Urinary bladder (tissue), 4 donors: ENCODE measurements at places on chromosomes 1 and 21.
A peak's percentile ranks its signal among the peaks of the same experiment; 100 is the strongest.

DNA sequence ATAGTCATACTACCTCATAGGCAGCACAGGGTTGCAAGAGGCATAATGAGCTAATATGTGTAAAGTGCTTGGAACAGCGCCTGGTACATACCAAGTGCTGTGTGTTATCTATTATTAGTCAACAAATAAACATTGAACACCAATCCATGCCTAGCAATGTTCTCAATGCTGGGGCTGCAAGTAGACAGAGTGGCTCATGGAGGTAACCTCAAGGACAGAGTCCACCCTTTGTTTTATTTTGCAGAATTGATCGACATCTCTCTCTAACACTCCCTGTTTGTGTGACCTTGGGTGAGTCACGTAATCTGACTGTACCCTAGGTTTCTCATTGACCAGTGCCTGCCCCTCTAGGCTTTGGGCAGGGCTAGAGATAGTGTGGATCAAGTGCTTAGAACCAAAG, 164.0 kb upstream of the KLHDC7A start:
- DNase-seq = no peak

DNA sequence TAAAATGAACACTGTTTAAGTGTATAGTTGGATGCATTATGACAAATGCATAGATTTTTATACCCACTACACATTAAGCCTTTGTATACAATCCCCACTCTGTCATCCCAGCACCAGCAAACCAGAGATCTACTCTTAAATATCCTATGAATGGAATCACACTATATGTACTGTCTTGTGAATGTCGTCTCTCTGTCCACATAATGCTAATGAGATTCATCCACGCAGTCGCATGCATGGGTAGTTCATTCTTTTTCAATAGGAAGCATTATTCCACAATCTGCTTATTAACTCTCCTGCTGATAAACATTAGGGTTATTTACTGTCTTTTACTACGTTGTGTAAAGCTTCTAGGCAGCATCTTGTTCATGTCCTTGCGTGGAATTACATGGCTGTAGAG, 892.3 kb downstream of the LTN1 start:
- DNase-seq = no peak

DNA sequence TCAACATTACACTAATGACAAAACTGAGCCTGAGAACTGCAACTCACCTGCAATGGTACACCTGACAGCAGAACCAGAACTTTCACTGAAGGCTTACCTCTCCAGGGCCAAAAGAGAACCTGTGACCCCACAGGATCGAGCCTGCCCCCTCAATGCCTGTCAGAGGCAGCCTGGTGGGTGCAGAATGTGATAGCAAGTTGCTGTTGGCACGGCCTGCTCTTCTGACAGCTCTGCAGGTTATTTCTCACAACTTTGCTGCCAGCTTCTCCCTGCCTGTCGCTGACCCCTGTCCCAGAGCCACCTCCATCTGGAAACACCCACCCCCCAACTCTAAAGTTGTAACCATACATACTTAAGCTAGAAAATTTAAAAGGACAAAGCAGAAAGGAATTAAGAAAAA, 35.2 kb downstream of the HIVEP3 start:
- DNase-seq = no peak

DNA sequence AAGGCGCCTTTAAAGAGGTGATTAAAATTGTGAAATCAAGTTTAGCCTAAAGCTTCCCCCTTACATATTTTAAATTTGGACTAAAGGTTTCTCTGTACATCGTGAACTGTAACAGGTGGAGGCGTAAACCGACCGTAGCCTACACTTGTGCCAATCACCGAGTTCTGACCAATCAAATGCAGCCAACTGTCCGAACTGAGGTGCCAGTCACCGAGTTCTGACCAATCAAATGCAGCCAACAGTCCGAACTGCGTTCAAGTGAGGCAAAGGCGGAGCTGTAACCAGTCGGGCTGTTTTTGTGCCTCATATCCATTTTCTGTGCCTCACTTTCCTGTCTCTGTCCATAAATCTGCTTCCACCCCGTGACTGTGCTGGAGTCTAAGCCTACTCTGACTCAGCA, 7.4 kb downstream of the TFF1 start:
- no peak for DNase-seq

DNA sequence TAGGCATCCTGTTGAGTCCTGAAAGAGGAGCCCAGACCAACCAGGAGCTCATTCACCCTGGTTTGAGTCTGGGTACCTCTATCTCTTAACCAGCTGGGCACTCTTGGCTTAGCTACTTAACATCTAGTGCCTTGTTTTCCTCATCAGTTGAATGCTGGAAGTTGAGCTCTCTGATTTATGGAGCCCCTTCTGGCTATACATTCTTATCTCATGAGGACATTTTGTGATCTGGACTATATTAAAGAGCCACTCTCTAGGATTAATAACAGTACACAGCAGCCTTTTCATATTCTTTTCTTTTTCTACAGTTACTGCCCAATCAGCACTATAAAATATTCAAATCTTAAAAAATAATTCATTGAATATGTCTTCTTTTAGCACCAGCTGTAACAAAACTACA, 296.9 kb upstream of the RUNX1 start:
- DNase-seq = no peak

DNA sequence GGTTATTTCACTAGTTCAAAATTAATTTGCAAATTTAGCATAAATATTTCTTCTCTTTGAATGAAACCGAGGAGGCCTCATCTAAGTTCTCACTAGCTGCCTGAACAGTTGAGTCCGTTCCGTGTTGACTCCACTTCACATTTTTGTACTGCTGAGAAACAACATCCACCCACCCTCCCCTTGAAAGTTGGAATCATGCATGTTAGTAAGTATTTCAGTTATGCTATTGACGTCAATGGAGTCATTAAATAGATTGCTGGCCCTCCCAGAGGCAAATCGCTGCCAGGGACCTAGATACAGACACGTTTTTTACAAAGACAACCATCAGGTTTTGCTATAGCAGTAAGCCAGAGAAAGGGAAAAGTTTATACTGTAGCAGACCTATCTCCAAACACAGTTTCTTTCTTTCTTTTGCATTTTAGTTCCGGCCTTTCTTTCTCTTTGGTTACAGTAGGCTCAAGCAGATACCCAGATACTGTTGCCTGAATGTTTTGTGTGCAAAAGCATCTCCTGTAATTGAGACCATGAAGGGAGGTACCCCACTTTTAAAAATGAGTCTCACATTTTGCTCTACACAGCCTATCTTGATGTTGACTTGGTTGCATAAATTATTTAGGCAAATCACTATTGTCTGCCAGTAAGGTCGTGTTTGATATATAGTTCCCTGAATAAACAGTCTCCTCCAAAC, 262.6 kb upstream of the SGIP1 start:
- DNase-seq = peak; percentile 92

GRCh38 chr1:53576381-53576801, 117.2 kb downstream of the DMRTB1 start:
- DNase-seq = no peak

GRCh38 chr1:204714194-204714860, 28.8 kb upstream of the LRRN2 start:
- DNase-seq = no peak

DNA sequence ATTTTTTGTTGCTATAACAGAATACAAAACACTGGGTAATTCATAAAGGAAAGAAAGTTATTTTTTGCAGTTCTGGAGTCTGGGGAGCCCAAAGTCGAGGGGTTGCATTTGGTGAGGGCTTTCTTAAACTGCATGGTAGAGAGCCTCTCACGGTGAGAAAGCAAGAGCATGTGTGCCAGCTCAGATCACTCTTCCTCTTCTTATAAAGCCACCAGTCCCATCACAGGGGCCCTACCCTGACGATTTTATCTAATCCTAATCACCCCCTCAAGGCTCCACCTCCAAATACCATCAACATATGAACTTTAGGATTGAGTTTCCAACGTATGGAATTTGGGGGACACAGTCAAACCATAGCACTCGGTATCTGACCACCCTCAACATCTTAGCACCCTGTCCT, 1.0 kb upstream of the STRIP1 start:
- no peak for DNase-seq

DNA sequence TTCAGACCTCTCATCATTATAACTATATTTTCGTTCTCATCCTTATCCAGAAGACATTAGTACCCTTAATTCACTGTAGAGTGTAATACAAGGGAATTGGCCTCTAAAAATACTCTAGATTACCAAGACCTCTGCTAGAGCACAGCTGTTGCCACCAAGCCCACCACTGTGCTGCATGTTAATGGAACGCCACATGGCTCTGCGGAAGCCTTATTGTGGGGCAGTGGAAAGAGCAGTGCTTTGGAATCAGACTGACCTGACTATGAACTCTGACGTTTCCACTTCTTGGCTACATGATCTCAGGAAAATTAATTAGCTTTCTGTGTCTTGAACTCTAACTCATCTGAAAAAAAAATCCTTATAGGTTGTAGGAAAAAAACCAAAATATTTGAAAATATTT, 222.1 kb downstream of the LMX1A start:
- DNase-seq = no peak

GRCh38 chr1:91710261-91710660, 175.7 kb downstream of the TGFBR3 start:
- no peak for DNase-seq

GRCh38 chr1:245990315-245991022, 516.6 kb downstream of the SMYD3 start:
- no peak for DNase-seq

GRCh38 chr1:227880342-227880924, 65.0 kb downstream of the PRSS38 start:
- no peak for DNase-seq

DNA sequence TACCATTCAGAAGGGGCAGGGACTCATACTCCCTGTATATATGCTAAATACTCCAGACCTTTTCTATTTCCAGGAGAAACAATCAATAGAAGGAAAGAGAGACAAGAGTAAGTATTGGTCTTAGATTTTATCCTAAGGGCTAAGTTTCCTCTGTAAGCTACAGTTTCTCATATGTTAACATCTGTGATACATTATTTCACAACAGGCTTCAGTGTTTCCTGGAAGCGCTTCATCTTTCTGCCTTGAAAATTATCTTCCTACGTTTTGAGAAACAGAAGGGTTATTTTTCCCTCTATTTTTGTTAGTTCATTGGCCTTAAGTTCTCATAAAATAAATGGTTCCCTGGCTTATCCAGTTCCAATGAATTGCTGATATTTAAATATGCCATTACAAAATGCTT, 15.6 kb downstream of the FMO1 start:
- no peak for DNase-seq

- no peak for DNase-seq
These were observed 7.5 kb upstream of the PYCR2 start for GRCh38 chr1:225931270-225932136.

DNA sequence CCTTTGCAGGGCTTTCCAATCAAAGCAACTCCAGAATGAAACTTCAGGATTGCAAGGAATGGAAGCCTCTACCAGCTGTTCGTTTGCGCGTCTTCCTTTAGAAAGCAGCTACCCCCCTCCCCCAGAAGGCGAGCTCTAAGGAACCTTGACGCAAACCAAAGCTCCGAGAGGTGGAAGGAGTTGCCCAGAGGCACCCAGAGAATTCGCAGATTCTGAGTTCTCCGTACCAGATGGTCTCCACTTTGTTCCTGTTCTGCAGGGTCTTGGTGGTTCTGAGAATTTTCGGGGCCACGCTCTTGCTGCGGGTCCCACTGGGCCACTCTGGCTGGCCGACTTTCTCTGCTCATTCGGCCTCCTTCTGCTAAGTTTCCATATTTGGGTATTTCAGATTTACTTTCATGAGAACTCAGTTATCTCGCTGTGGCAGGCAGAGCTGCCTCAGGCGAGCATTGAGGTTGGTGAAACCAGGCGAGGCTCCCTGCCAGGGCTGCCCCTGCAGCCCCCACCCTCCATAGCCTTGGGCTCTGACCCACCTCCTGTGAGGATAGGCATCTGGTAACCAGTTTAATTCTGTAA, 801 bp downstream of the TRAF5 start:
- no peak for DNase-seq

GRCh38 chr1:243642936-243643335, 207.1 kb downstream of the AKT3 start:
- no peak for DNase-seq

DNA sequence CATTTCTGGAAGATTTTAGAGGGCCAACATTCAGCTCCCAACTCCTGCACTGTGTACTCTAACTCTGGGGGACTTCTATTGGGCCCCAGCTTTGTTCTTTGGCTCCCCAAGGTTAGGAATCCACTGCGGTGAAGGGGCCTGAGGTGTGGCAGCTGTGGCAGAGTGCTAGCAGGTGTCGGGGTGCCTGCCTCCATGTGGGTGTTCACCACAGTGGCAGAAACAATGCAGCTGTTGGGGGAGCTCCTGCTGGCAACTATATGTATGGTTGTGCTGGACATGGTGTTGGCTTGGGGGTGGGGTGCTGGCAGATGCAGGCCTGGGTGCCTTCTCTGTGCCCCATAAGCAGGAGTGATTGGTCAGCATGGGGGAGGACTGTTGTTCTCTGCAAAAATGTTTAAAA, 95.5 kb downstream of the ST6GALNAC3 start:
- no peak for DNase-seq

DNA sequence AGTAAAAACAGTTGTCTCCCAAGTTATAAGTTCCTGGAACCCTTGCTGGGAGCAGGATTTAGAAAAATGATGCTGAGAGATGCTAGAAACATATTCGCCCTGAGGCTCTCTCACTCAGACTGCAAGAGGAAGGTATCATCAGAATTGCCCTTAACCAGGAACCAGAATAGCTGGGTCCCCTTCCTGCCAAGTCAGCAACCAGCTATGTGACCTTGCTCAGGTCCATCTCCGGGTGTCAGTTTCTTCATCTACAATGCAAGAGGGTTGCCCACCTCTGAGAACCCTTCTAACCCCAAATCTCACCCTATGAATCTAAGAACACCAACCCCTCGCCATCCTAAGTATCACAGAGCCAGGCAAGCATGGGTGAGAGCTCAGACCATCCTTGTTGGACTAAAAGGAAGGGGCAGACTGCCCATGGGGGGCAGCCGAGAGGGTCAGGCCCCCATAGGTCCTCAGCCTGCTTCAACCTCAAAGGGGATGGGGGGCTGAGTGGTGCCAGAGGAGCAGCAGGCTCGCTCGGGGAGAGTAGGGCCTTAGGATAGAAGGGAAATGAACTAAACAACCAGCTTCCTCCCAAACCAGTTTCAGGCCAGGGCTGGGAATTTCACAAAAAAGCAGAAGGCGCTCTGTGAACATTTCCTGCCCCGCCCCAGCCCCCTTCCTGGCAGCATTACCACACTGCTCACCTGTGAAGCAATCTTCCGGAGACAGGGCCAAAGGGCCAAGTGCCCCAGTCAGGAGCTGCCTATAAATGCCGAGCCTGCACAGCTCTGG, 390 bp upstream of the S100A9 start:
- DNase-seq = no peak

GRCh38 chr1:43239484-43239883, 30.3 kb upstream of the TMEM125 start:
- DNase-seq = no peak

GRCh38 chr1:111175349-111175748, 25.1 kb downstream of the DENND2D start:
- DNase-seq = no peak

DNA sequence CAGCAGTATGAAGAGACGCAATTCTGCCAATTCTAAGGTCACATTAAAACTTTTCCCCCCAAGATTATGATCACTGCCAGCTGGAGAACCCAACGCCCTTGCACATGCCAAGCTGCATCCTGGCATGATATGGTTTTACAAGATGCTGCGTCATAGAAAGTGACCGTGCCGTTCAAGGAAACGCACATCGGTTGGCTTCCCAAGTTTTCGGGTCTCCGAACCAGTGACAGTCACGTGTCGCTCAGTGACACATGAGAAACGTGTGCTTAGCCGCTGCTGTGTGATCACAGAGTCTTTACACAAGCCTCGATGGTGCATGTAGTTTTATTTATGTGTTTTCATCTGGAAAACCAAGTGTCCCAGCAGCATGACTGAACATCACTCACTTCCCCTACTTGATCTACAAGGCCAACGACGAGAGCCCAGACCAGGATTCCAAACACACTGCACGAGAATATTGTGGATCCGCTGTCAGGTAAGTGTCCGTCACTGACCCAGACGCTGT, 7.4 kb downstream of the SMIM1 start:
- DNase-seq = no peak
